ENCODE measurements at places on chromosomes 1 and 21.
A peak's percentile ranks its signal among the peaks of the same experiment; 100 is the strongest.

- no peak for DNase-seq
Measured at GRCh38 chr1:230379928-230380327, 46.2 kb downstream of the PGBD5 start.

- no peak for DNase-seq
Measured at GRCh38 chr21:45945868-45946210, 35.7 kb upstream of the COL6A1 start.

DNA sequence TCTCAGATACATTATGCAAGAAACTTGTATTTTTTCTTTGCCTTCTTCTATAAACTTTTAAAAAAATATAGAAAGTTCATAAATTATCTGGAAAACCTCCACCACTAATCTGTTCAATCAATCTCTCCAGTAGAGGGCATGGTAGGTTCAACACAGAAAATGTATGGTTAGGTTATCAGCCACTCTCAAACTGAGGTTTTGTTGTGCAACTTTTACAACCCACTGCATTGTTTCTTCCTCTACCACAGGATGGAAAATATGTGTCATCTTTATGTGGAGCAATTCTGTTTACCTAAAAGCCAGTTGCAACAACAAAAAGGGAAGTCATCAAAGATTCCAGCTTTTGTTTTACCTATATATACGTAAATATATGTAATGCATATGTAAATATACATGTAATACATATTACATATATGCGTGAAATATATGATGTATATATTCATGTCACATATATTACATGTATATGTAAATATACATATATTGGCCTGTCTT is 3.0 kb upstream of the RGS2 start:
- DNase-seq = peak; percentile 93

DNA sequence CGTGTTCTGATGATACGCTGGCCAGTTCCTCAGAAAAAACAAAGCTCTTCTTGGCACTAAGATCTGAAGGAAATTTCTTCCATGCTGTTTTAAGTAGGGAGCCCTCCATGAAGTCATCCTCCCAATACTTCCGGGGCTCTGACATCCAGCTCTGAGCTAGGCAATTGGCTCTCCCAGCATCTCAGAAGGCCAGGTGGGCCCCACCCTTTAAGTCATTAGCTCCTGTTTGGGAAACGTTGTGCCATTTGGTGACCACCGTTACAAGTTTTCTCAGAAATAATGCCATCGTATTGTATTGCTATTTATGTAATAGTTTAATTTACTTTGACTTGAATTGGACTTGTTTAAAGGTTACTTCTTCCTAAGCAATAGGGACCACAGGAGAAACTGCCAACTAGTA is 130.3 kb upstream of the EDN2 start:
- DNase-seq = no peak

GRCh38 chr1:92882819-92883218 is 51.0 kb downstream of the RPL5 start:
- DNase-seq = no peak

DNA sequence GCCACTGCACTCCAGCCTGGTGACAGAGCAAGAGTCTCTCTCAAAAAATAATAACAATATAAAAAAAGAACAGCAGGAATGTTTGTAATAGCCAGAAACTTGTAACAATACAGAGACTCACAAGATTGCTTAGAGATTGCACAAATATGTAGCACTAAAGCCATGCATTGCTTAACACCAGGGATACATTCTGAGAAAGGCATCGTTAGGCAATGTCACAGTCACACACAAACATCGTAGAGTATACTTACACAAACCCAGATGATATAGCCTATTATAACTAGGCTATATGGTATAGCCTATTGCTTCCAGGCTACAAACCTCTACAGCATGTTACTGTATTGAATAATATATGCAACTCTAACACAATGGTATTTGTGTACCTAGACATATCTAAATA is 45.3 kb downstream of the GPATCH2 start:
- DNase-seq = peak; percentile 8

DNA sequence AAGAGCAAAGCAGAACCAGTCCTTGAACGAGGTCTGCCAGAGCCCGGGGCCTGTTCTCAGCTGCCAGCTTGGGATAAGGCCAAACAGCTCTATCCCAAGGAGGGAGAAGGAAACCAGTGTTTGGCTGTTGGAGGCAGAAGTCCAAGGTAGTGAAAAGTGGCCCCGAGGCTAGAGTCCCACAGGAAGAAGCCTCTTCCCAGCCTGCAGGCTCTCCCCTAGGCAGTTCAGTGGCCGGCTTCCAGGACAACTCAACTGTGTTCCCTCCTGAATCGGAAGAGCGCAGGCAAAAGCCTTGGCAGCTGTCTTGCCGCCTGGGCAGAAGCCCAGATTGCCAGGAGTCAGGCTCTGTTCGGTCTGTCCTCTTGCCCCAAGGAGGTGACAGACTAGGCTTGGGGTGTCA is 19.3 kb downstream of the QSOX1 start:
- DNase-seq = no peak

DNA sequence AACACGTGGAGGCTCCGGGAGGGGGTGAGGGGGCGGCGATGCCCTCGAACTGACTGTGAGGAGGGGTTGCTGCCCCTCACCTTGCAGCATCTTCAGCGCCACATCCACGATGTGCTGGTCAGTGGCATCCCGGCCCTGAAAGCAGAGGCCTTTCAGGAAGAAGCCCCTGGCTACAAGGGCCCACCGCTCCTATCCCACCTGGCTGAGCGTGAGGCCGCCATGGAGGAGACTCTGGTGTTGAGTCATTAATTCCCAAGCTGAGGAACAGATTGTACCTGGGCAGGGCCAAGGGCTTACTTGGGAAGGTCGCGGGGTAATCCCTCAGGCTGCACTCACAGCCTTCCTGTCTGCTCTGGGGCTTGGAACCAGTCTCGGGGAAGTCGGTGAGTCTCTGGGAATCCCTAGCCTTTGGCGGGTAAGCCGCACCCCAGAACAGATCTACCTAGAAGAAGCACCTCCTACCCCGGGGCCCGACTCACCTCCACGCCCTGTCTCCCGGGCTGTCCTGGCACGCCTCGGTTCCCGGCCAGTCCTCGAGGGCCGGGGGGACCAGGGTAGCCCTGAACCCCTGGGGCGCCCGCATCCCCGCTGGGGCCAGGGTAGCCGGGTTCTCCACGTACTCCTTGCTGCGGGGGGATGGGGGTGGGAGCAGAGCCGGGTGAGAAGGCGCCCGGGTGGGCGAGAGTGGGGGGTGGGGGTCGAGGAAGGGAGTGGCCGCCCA is 13.9 kb downstream of the COL9A2 start:
- no peak for DNase-seq

DNA sequence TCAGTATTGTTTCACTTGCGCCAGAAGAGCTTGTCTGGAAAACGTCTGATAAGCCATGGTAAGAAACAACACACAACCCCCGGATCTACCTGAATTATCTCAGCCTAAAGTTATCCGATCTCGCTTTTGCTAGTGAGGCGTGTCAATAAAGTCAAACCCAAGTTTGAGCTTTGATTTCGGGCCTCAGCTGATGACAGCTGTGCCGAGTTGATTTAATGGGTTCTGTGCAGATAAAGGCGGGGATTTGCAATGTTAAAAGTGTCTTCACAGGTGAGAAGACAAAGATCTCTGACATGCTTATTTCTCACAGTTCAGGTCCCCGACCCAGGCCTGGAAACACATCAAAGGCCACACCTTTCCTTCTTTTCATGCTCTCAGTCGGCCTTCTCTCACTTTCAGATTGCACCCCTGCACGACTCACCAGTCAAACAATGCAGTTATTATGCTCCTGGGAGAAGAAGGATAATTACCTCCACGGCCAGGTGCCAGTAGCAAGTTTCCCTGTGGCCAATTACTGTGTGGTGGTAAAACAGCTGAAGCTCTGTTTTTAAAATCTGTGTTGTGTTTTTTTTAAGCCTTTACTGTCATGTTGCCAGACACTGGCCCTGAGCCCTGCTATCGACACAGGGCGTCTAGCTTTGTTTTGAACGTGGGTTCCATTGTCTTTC is 245.3 kb upstream of the RUNX1 start:
- DNase-seq = no peak

DNA sequence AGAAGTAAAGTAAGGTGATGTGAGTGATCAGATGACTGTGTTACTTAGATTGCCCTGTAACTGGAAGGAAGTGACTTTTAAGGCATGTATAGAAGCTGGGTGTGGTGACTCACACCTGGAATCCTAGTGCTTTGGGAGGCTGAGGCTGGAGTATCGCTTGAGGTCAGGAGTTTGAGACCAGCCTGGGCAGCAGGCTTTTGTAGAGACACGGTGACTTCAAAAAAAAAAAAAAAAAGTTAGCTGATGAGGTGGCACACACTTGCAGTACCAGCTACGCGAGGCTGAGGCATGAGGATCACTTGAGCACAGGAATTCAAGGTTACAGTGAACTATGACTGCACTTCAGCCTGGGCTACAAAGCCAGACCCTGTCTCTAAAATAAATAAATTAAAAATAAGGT is 2.3 kb upstream of the USP16 start:
- no peak for DNase-seq

- peak; percentile 37 for DNase-seq
Measured at GRCh38 chr1:85898861-85899260, 190.6 kb upstream of the ZNHIT6 start.

GRCh38 chr1:211633524-211633846 is 41.9 kb downstream of the NEK2 start:
- DNase-seq = no peak

- no peak for DNase-seq
Measured at GRCh38 chr1:62327360-62328055, 8.3 kb upstream of the KANK4 start.

GRCh38 chr1:118963138-118963455 is 25.0 kb downstream of the TBX15 start:
- DNase-seq = no peak

DNA sequence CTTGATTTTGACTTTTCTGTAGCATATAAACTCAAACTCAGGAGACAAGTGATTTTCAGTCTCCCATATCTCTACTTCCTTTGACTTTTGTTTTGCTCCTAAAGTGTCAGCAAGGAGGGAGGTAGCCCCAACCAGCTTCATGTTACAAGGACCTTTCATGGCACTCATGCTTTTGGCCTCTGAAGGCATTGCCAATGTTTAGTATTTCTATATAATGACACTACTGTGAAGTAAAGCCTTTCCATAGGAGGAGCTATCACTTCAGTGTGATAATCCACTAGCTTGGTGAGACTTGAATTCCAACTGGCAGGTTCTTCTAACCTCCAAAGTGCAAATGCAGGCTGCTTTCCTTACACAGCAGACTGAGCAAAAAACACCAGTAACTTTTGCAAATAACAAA is 14.4 kb downstream of the COLGALT2 start:
- DNase-seq = no peak

GRCh38 chr1:37596182-37596667 is 488 bp upstream of the GNL2 start:
- no peak for DNase-seq

DNA sequence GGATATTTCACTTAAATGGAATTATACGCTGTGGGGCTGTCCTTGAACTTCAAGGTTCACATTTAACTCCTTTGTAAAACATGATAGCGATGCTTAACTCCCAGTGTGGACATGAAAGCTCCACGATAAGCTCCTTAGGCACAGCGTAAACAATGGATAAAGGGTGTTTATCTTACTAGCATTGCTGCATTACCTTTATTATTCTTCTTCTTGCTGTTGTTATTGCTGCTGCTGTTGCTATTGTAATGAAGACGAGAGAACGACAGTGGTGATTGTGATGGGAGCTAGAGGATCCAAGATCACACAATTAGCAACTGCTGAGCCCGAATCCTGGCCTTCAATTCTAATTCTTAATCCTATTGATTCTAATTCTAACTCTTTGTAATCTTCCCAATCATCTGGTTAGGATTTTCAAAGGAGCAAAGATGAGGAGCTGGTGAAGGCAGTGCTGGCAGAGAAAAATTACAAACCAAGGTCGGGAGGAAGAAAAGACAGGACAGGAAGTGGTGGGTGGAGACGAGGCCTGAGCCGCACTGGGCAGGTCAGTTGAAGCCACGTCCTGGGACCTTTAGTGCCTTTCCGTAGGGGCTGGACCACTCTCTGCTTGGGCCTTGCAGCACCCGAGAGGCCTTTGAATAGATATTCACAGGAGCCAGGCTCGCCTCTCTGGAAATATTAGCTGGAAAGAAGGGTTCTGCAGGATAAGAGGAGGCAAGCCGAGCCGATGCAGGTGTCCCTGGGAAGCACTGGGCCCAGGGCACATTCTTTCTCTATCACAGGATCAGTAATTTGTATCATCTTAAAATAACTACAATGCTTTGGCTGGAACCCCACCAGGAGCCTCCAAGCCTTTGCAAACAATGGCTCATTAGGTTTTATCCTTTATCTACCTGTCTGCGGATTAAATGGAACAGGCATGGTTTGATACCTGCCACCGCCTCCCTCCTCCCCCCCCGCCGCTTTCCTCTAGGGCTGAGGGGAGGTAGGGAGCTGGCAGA is 571.6 kb downstream of the AJAP1 start:
- DNase-seq = no peak

- no peak for DNase-seq
Measured at GRCh38 chr21:22280851-22281250, 1282.6 kb downstream of the NCAM2 start.

DNA sequence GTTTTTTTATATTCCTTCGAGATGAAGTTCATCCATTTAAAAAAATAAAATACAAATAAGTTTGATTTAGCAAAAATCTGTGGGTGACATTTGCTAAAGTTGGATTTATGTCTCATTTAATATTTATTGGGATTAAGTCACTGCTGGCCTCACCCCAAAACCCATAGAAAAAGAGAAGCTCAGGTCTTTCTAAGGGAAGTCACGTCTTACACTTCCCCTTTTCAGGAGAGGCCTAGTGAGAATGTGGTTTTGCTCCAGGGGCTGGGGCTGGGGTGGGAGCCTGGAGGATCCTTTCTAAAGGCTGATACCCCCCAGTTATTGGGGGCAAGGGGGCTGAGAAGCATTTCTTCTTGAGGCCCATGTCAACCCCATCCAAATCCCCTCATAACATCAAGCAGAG is 300.3 kb downstream of the DSCAM start:
- no peak for DNase-seq

GRCh38 chr1:15522551-15522950 is 1.5 kb downstream of the CASP9 start:
- no peak for DNase-seq

- no peak for DNase-seq
Measured at GRCh38 chr21:35273333-35273732, 224.2 kb upstream of the RUNX1 start.

GRCh38 chr1:85850238-85850637 is 142.0 kb upstream of the ZNHIT6 start:
- DNase-seq = peak; percentile 97

DNA sequence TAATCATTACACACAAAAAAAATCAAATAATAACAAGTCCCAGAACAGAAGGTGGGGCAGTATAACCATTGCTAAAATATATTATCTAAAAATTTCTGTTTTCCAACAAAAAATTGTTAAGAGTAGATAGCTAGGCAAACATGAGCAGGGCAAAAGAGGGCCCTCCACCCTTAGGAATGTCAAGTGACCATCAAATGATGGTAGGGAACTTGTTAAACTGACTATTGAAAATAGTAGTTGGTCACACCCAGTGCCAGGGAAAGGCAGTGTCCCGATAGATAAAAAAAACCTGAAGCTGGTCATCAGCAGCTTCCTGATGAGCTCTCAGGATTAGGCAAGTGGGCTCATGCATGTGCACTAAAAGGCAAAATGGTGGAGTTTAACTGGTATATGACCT is 18.4 kb upstream of the COP1 start:
- DNase-seq = no peak
